Trophoblast cell (in vitro differentiated cells and primary cell): ENCODE measurements at places on chromosomes 1 and 21.

DNA sequence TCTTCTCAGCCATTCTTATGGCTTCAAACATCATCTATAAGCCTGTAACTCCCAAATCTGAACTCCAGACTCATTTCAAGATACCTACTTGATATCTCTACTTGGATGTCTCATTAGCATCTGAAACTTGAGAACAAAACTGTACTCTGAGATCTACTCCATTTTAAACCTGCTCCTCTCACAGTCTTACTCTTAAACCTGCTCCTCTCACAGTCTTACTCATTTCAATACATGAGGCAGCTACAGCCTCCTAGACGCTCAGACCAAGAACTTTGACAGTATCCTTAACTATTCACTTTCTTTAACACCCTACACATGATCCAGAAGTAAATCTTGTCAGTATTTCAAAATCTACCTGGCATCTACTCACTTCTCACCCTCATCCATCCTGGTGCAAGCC, 54.3 kb downstream of the NBPF6 start:
- no peak for DNase-seq

DNA sequence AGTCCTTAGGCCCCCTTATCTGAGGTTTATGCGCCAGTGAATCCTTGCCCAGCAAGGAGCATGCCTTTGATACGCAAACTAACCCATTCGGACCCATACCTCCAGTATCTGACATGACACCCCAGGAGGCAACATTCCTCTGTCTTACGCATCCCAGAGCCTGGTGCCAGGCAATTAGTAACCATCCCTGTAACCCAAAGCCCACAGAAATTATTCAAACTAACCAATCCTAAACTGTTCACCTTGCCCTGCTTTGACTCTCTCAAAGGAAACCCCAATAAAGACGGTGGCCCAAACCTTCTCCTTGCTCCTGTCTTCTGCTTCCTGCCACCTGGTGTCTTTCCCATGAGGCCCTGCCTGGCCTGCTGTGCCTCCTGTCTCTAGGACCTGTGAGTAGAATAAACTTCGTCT, 36.4 kb downstream of the ZNF496 start:
- DNase-seq, result no peak

GRCh38 chr1:8740034-8740449, 77.4 kb downstream of the RERE start:
- DNase-seq, result no peak

DNA sequence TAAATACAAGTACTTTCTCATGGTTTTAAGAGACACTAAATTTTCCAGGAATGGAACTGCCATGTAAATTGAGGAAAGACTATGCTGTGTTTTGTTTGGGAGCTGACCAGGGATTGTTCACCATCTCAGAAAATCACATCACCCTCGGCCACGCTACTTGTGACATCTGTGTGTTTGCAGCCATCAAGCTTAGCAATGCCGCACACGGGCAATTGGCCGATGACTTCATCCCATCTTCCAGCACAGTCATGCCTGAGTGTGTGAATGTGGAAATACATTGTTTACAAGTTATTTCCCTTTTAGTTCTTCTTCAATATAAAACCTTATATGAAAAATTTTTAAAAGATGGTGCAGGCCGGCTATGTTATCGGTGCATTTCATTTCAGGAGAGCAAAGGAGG, 121.6 kb downstream of the GLIS1 start:
- DNase-seq, result no peak

- no peak for DNase-seq
These were observed 16.5 kb downstream of the PTCH2 start for GRCh38 chr1:44826375-44827196.

- DNase-seq, result peak; percentile 58
These were observed 60.4 kb downstream of the ALG14 start for GRCh38 chr1:95012389-95012788.

DNA sequence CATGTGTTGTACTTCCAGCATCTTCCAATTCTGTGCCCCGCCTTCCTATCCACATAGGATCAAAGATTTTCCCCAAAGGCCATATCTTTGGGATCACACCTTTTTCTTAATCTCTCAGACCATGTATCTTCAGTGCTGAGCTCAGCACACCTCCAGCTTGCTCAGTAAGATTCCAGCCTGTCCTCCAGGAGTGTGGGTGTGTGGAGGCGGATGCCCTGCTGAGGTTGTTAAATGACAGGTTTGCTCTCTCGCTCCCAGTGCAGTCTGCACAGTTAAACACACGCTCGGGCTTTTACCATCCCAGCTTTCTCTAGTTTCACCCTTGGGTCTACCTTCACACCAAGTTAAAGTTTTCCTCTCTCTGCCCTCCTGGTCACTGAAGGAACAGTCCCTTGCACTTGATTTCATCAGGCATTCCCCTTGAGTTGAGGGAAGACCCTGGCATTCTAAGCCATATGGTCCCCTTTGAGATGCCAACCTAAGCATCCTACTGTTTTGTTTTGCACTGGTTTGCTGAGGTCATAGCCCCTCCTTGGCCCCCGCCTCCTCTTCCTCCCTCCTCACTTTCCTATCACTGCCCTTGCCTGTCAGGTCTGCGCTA, 13.7 kb downstream of the MYOG start:
- no peak for DNase-seq

- DNase-seq, result no peak
These were observed 3.2 kb downstream of the LAD1 start for GRCh38 chr1:201395936-201396335.

DNA sequence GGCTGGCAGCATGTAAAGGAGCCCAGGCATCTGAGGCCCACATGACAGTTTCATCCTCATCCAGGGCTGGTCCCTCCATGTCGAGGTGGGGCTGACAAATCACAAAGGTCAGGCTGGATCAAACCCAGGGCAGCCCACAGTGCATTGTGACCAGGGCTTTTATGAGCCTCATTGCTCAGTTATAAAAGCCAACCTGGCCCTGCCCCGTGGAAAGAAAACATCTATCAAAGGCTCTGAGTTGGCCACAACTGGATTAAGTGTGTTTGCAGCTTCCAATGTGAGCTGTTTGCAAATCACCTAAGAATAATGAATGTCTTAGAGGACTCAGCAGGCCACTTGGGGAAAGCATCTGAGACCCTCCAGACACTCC, 45.4 kb downstream of the GRHL3 start:
- no peak for DNase-seq

- peak; percentile 89 for DNase-seq
These were observed 11.1 kb upstream of the TNFRSF14 start for GRCh38 chr1:2544875-2545640.

DNA sequence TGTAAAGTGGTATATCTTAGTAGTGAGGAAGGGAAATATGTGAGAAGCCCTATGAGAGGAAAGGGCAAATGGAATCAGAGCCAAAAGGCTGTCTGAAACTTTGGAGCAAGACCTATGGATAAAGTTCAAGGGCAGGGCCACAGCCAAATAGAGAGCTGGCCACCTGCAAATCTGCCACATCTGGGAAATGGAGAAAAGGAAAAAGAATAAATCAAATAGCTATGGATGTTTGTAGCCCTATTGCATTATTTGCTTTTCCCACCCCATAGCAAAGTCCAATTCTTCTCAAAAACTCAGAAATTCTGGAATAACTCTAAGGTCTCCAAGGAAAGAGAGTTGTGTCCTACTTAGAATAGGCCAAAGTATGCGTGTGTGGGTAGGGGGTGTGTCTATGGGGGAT, 4.0 kb upstream of the HLX start:
- DNase-seq, result no peak

DNA sequence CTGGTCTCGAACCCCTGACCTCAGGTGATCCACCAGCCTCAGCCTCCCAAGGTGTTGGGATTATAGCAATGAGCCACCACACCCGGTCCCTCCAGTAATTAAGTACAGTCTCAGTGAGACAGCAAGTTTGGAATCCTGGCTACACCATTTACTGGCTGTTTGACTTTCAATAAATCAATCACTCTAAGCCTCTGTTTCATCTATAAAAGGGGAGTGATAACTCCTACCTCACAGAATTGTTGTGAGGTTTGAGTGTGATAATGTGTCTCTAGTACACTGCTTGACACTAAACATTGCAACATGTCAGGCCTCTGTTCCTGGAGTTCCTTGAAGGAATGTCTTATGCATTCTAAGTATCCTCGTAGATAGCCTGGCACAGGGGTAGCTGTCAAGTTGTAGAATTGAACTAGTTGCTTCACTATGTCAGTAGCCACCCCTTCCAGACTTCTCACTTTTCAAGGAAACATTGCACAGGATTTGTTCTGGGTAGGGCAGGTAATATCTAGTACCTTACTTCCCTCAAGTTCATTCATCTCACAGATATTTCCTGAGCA, 12.4 kb downstream of the ENTREP3 start:
- DNase-seq, result peak; percentile 49

- no peak for DNase-seq
These were observed 560.0 kb downstream of the AMY1C start for GRCh38 chr1:104309673-104310072.

GRCh38 chr1:244067893-244068292, 16.8 kb downstream of the ZBTB18 start:
- DNase-seq, result no peak

DNA sequence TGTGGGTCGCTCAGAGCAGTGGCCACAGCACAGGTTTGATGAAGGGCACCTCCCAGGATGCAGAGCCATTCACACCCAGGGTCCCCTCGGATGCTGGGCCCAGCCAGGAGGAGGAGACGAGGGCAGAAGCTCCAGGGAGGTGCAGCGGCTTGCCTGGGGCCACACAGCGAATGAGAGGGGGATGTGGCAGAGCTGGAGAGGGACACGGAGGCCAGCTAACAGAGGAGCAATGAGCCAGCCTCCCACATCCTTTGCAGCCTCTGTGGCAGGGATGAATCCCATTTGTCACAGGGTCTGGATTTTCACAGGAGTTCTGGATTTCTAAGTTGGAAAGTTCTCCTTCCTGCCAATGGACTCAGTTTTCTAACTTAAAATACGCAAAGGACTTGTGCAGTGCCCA, 35.9 kb downstream of the CHD5 start:
- DNase-seq, result no peak

DNA sequence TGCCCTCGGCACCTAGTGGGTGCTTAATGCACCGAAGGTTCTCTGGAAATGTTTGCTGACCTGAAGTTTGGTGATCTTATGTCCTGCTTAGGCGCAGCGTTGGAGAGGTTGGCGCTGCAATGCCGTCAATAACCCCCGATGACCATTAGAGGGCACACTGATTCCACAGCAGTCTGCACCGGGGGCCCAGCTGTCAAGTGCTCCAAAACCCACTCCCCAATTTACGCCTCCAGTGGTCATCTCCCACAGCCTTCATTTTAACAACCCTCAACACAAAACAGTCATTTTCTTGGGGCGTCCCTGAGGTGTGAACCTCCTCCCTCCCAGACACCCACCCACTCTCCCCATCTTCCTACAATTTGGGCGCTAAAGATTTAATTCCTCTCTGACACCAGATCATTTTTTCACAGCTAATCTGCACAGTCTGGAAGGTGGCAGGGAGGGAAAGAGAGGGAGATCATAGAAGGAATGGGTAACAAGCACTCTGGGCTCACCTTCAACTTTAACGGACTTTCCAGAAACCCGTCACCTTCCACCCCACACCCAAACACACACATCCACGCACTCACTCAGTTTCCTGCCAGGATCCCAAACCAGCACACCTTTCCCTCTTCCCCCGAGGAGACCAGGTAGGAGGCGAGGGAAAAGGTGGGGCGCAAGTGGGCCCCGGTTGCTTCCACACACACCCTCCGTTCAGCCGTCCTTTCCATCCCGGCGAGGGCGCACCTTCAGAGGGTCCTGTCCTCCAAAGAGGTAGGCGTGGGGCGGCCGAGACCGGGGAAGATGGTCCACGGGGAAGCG, 570 bp upstream of the NPR1 start:
- DNase-seq, result no peak

GRCh38 chr1:54696262-54696661, 19.4 kb upstream of the TTC4 start:
- DNase-seq, result no peak

DNA sequence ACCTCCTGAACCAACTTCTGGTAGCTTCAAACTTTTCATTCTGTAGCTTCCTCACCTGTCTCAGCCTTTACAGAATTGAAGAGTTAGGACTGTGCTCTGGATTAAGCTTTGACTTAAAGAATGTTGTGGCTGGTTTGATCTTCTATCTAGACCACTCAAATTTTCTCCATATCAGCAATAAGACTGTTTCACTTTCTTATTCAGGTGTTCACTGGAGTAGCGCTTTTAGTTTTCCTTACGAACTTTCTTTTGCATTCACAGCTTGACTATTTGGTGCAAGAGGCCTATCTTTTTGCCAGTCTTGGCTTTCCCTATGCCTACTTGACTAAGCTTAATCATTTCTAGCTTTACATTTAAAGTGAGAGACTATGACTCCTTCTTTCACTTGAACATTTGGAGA, 31.5 kb downstream of the FGGY start:
- DNase-seq, result no peak

- no peak for DNase-seq
These were observed 738 bp upstream of the KCNA2 start for GRCh38 chr1:110606657-110607535.

GRCh38 chr1:56578963-56579875, at the start of gene PLPP3:
Gene PLPP3 (minus strand): TSS chr1:56579563. CDS start chr1:56579016, 547 bp downstream.
- DNase-seq, result peak; percentile 85

- DNase-seq, result no peak
These were observed 50.0 kb downstream of the CACHD1 start for GRCh38 chr1:64519901-64520300.

DNA sequence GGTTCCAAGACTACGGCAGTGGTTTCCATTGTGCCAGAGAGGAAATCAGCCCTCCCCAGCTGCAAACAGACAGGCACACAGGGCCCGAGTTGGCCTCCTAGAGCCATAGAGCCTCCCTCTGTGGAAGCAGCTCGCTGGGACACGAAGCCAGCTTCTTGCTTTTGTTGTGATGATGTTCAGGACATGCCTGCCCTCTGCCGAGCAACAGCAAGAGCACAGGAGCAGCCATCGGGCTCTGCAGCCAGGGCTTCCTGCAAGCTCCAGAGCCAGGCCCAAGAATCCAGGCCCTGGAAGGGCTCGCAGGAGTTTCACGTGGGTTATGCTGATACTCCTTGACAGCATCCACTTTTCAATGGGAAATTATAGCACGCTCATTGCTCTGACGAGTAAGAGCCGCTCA, 18.5 kb downstream of the NPHP4 start:
- no peak for DNase-seq

GRCh38 chr1:52914463-52914862, 7.1 kb downstream of the ECHDC2 start:
- no peak for DNase-seq

- peak; percentile 48 for DNase-seq
These were observed 79.2 kb downstream of the TMEM53 start for GRCh38 chr1:44594871-44595735.

GRCh38 chr1:109792056-109792831, 28.5 kb upstream of the EPS8L3 start:
- DNase-seq, result peak; percentile 24
